ENCODE measurements at places on chromosomes 16 and 17. TPM values are rescaled to one million over a fixed set of nuclear protein-coding genes. Genes with fewer than 3 reads are reported as not detected.

- no peaks in the 10 kb centered on the region for H3K4me1 ChIP-seq
- no peak for DNase-seq
- H3K27me3 ChIP-seq: peaks cover 61% of the 10 kb centered on the region
- no peak overlapping the region for H3K4me3 ChIP-seq
Observed at GRCh38 chr17:6067060-6067459, 3.1 kb upstream of the WSCD1 start.

GRCh38 chr17:8968503-8968902, 3.0 kb upstream of the PIK3R5 start:
- no peak overlapping the region for H3K27ac ChIP-seq
- H3K36me3 ChIP-seq: no peaks in the 10 kb centered on the region
- no peak overlapping the region for H3K4me3 ChIP-seq
- no peak for DNase-seq
- H3K27me3 ChIP-seq: peaks cover 36% of the 10 kb centered on the region

GRCh38 chr16:83248735-83249463, 558.9 kb upstream of the HSBP1 start:
- peaks cover 7% of the 10 kb centered on the region for H3K27me3 ChIP-seq
- H3K27ac ChIP-seq: no peak overlapping the region
- no peak for DNase-seq
- no peaks in the 10 kb centered on the region for H3K4me1 ChIP-seq

- no peak overlapping the region for H3K4me3 ChIP-seq
- H3K27me3 ChIP-seq: no peaks in the 10 kb centered on the region
- H3K36me3 ChIP-seq: no peaks in the 10 kb centered on the region
Observed at GRCh38 chr17:32314636-32315035, 27.3 kb downstream of the C17orf75 start.

GRCh38 chr17:1714427-1714979, 4.3 kb upstream of the TLCD2 start:
- H3K27ac ChIP-seq: peak overlapping the region; percentile 88
- peak overlapping the region; percentile 93 for H3K4me3 ChIP-seq
- H3K36me3 ChIP-seq: peaks cover 25% of the 10 kb centered on the region
- DNase-seq: peak; percentile 99
- H3K27me3 ChIP-seq: no peaks in the 10 kb centered on the region

GRCh38 chr16:49399594-49400364, 26.2 kb downstream of the C16orf78 start:
- no peak overlapping the region for H3K4me3 ChIP-seq
- DNase-seq: no peak
- no peaks in the 10 kb centered on the region for H3K36me3 ChIP-seq
- H3K27ac ChIP-seq: no peak overlapping the region
- no peaks in the 10 kb centered on the region for H3K27me3 ChIP-seq

GRCh38 chr16:11735787-11736186, 6.9 kb downstream of the TXNDC11 start:
- DNase-seq: peak; percentile 12
- peaks cover 60% of the 10 kb centered on the region for H3K36me3 ChIP-seq
- H3K27ac ChIP-seq: no peak overlapping the region
- peaks cover 11% of the 10 kb centered on the region for H3K4me1 ChIP-seq
- no peaks in the 10 kb centered on the region for H3K27me3 ChIP-seq

GRCh38 chr16:67562526-67562917, at the start of gene CTCF:
Gene CTCF (plus strand): TSS chr16:67562526. CDS start chr16:67610833, 48,307 bp downstream.
- peak within 1 kb of the TSS; percentile 94 for H3K4me3 ChIP-seq
- H3K4me1 ChIP-seq: no peaks in the 10 kb centered on the region
- no peaks in the 10 kb centered on the region for H3K36me3 ChIP-seq
- peak within 1 kb of the TSS; percentile 100 for H3K27ac ChIP-seq
- no peaks in the 10 kb centered on the region for H3K27me3 ChIP-seq

DNA sequence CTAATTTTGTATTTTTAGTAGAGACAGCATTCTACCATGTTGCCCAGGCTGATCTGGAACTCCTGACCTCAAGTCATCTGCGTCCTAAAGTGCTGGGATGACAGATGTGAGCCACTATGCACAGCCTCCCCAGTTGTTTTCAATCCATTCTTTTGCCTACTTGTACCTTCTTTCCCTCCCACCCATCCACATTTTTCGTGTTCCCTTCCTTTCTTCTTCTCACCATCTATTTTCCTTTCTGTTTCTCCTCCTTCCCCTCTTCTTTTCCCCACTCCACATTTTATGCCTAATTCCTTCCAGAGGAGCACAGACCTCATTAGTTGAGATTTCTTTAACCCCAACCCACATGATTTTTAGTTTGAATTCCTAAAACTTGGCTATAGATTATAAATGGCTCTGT, 94.3 kb downstream of the ATF7IP2 start:
- no peak overlapping the region for H3K4me3 ChIP-seq
- no peaks in the 10 kb centered on the region for H3K4me1 ChIP-seq
- no peak for DNase-seq
- no peak overlapping the region for H3K27ac ChIP-seq

DNA sequence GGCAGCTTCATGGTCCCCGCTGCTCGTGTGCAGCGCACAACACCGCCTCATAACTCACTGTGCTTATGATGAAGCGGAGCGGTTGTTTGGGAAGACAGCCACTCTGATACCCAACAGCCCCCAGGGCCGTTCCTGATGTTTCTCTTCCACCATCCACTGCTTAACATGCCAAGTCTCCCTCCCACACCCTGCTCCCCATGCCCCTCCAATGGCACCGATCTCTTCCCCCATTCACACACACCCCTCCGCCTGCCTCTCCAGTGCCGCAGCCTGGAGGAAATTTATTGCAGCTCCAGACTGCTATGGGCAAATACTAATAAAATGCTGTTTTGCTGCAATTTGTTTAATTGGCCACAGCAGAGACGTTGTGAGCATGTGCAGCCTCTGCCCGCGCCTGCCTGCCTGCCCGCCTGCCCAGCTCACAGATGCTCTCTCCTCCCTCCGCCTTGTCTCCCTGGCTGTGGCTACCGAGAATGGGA, 80.3 kb upstream of the LHX1 start:
- H3K27ac ChIP-seq: no peak overlapping the region
- no peak for DNase-seq
- no peaks in the 10 kb centered on the region for H3K36me3 ChIP-seq
- H3K4me1 ChIP-seq: peaks cover 6% of the 10 kb centered on the region

- H3K27ac ChIP-seq: no peak overlapping the region
- peaks cover 10% of the 10 kb centered on the region for H3K36me3 ChIP-seq
- no peak overlapping the region for H3K4me3 ChIP-seq
- H3K4me1 ChIP-seq: no peaks in the 10 kb centered on the region
- no peaks in the 10 kb centered on the region for H3K27me3 ChIP-seq
Observed at GRCh38 chr16:87692176-87692575, 73.6 kb downstream of the KLHDC4 start.

- H3K27ac ChIP-seq: no peak overlapping the region
- no peak overlapping the region for H3K4me3 ChIP-seq
- peak; percentile 81 for DNase-seq
- no peaks in the 10 kb centered on the region for H3K36me3 ChIP-seq
- peaks cover 5% of the 10 kb centered on the region for H3K4me1 ChIP-seq
Observed at GRCh38 chr17:78131172-78132083, 857 bp downstream of the TMC8 start.

- H3K4me3 ChIP-seq: no peak overlapping the region
- no peaks in the 10 kb centered on the region for H3K36me3 ChIP-seq
- no peak overlapping the region for H3K27ac ChIP-seq
- H3K4me1 ChIP-seq: peaks cover 6% of the 10 kb centered on the region
Observed at GRCh38 chr17:73831699-73832098, 187.5 kb upstream of the SDK2 start.

DNA sequence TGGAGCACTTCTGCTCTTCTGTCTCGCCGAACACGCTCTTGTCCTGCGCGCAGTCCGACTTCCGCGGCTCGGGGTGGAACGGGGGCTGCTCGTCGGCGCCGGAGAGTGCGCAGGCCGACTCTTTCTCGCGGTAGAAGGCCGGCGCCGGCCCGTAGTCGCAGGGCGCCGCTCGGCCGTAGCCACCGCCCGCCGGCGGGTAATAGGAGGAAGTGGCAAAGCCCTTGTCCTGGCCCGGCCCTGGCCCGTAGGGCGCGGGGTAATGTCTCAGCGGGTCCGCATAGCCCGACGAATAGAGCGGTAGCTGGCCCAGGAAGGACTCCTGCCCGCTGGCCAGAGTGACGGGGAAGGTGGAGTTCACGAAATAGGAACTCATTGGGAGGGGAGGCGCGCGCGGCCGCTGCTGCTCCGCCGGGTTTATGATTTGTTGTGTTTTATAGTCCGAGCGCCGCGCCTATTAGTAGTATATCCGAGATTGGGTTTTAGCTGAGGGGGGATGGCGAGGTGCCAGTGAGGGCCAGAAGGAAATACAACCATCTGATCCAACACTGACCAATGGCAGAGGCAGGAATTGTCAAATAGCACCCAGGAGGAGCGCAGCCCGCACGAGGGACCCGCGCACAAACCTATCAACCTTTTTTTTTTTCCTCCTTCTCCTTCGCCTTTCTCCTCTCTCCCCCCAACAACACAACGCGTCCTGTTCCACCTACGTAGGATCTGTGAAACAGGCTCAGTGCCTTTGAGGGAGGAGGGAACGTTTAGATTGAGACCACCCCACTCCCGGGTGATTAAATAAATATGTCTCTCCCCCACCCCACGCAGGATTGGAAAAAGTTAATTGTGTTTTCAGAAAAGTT, 4.4 kb upstream of the HOXB5 start:
- no peaks in the 10 kb centered on the region for H3K4me1 ChIP-seq
- peak; percentile 83 for DNase-seq
- no peak overlapping the region for H3K27ac ChIP-seq
- no peaks in the 10 kb centered on the region for H3K36me3 ChIP-seq

DNA sequence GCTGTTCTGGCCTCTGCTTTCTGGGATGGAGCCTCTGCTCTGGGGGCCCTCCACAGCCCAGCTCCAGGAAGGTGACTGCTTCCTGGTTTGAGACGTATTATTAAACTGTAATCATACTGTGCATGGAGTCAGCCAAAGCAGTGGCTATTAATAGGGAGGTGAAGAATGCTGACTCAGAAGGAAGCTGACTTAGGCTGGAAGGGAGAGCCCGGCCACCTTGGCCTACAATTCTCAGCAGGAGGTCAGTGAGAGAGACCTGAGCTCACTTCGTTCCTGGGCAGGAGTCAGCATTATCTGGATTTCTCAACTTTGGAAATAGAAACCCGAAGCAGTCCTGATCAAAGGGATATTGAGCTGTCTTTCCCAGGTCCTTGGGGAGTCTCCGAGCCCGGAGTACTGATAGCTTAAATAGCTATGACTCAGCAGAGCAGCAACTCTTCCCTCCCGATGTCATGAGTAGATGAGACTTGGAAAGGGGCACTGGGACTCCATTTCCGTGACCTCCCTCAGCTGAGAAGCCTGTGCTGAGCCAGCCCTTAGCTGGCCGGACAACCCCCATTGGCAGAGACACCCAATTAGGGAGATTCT, 91.8 kb downstream of the YPEL2 start:
- peak; percentile 80 for DNase-seq
- no peak overlapping the region for H3K27ac ChIP-seq
- no peaks in the 10 kb centered on the region for H3K36me3 ChIP-seq
- no peak overlapping the region for H3K4me3 ChIP-seq

DNA sequence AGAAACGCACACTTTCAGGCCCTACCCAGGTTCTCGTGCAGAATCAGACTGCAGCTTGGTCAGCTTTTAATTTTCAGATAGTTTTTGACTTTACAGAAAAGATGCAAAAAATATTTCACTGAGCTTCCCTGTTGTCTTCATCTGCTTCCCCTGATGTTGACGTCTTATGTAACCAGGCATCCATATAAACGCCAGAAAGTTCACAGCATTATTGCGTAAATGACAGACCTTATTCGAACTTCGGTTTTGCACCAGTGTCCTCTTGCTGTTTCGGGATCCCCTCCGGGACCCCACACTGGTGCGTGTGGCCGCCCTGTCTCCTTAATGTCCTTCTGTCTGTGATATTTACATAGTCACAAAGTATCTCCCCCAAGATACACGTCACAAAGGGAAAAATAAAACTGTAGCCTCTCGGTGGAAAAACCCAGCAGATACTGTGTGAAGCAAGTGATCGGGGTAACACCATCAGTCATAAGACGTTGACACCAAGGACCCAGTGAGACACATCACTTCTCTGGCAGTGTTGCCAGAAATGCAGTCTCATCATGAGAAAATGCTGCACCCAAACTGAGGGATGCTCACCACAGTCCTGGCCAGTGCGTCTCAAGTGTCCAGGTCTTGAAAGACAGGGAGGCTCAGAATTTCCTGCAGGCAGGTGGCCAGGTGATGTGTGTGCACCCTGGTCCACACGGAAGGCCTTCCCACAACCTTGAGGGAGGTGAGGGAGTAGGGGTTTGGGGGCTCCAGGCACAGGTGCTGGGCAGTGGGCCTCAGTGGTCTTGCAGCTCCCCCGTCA, 4.3 kb downstream of the BANP start:
- no peak overlapping the region for H3K4me3 ChIP-seq
- DNase-seq: no peak
- peak overlapping the region; percentile 68 for H3K27ac ChIP-seq

DNA sequence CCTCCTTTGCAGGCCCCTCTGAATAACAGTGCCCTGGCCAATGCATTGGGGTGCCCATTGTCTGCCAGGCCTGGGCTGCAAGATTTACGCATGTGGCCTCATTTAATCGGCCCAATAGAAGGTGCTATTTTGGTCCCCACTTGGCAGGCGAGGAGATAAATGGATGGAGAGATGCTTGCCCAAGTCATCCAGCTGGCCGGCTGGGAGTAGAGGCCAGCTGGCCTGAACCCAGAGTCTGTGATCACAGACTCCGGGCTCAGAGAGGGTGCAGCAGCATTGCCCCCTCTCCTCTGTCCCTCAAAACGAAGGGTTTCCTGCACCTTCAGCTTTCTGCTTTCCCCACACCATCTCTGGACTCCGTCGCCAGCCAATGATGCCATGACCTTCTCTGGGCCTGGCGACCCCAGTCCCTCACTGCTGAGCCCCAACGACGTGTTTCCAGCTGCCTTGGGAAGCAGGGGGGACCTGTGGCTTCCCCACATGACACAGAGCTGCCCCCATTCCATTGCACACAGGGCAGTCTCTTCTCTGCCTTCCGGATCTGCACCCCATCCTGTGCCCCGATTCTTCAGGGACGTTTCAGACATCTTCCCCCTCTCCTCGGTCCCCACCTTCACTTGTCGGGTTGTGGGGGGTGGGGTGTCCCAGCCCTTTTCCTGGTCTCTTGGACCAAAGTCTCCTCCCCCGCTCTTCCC, 3.5 kb upstream of the ADGRG1 start:
- H3K27me3 ChIP-seq: no peaks in the 10 kb centered on the region
- no peaks in the 10 kb centered on the region for H3K36me3 ChIP-seq
- no peak overlapping the region for H3K27ac ChIP-seq
- DNase-seq: no peak
- H3K4me1 ChIP-seq: peaks cover 2% of the 10 kb centered on the region
- no peak overlapping the region for H3K4me3 ChIP-seq

DNA sequence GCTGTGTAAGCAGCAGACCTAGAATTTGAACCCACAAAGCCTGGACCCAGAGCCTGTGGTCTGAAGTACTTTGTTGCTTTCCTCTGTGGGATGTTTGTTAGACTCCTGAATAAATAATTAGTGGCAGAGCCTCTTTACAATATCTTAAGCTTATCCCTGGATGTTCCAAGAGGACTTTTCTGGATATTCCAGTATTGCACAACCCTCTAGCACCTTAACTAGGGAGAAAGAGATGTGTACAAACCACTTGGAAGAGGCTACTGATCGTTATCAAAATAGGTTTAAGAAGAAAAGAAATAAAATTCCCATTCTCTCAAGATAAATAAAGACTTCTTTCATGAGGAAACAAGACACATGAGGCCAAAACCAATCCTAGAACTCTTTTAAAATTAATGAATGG, 632.4 kb downstream of the CDH11 start:
- H3K27ac ChIP-seq: no peak overlapping the region
- H3K27me3 ChIP-seq: peaks cover 50% of the 10 kb centered on the region
- H3K36me3 ChIP-seq: no peaks in the 10 kb centered on the region
- H3K4me1 ChIP-seq: no peaks in the 10 kb centered on the region

The ATP5PD gene
- total RNA-seq: 258 TPM

The TOX3 gene
- total RNA-seq: 5.5 TPM

The HSPB9 gene
- total RNA-seq: not detected

The TNFRSF13B gene
- 1.6 TPM for total RNA-seq

The PDILT gene
- total RNA-seq: not detected

The ADAD2 gene
- total RNA-seq: not detected

All from endodermal cell (in vitro differentiated cells).